Activated T-helper 9 cell treated with anti-CD3 and anti-CD28 coated beads, Interleukin-2, amount 50 U/mL, for 16 hours (primary cell): ENCODE measurements at places on chromosomes 5 and 9.

DNA sequence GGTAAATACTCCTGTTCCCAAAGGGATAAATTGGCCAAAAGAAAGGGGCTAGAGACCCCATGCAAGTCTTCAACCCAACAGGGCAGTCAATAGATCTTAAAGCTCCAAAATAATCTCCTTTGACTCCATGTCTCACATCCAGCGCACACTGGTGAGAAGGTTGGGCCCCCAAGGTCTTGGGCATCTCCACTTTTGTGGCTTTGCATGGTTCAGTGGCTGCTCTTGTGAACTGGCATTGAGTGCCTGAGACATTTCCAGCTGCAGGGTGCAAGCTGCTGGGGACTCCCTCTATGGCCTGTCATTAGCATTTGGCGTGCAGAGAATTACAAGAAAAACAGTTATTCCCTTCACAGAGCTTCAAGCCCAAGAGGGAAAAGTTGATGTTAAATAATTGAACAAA, 224.7 kb downstream of the MTRR start:
- DNase-seq = no peak

GRCh38 chr5:55467862-55468551, 66.8 kb downstream of the PLPP1 start:
- DNase-seq = no peak

- DNase-seq = no peak
Observed at GRCh38 chr5:5158472-5158895, 18.4 kb downstream of the ADAMTS16 start.

- no peak for DNase-seq
Observed at GRCh38 chr5:94228791-94229190, 389.6 kb downstream of the KIAA0825 start.

DNA sequence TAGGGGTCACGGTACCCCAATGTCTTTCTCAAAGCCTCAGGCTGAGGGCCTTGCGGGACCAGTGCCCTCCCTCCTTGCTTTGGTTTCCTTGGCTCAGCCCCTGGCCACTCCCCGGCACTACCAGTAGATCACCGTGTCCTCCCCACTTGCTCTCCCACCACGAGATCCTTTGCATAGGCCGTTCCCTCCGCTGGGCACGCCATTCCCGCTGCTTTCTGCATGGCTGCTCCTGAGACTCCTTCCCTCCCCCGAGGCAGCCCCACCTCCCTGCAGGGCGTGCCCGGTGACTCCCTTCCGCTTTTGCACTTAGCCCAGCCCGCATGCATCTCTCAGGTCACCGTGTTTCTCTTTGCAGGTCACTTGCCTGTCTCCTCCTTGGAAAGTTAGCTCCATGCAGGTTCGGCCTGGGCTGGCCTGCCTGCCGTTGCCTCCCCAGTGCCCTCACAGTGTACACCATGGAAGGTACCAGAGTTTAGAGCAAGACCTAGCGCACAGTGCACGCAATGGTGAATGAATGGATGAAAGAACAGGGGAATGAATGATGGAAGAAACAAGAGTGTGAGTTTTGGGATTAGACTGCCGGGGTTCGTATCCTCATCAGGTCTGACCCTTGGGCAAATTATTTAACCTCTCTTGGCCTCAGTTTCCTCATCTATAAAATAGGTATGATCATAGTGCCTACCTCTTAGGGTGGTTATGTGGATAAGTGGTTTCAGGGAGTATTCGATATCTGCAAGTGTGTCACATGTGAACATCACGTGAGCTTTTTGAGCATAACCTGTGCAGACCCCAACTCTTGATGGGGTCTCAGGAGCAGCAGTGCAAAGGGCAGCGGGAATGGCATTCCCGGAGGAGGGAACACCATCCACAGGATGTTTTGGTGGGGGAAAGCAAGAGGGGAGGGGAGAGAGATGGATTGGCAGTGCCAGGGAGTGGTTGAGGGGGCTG, 214.3 kb downstream of the C9orf50 start:
- no peak for DNase-seq

DNA sequence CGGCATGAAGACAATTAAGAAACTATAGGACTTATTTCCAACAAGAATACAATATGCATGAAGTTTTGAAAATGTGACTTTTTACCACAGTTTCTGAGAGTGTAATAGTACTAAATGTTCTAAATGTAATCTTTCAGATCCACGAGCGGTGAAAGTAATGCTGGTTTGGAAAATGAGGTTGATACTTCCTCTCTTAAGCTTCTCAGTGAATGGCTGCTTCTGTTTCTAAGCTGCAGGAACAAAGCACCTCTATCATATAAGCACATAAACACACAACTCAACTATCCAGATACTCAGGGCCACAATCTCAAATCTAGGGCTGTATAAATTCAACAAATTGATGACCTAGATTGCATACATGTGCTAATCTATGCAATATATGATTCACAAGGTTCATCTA, 78.3 kb downstream of the LIFR start:
- DNase-seq = no peak

GRCh38 chr9:116695438-116695837, 8.3 kb downstream of the TRIM32 start:
- DNase-seq = no peak

- no peak for DNase-seq
Observed at GRCh38 chr5:115702025-115702424, 76.2 kb upstream of the TMED7 start.

DNA sequence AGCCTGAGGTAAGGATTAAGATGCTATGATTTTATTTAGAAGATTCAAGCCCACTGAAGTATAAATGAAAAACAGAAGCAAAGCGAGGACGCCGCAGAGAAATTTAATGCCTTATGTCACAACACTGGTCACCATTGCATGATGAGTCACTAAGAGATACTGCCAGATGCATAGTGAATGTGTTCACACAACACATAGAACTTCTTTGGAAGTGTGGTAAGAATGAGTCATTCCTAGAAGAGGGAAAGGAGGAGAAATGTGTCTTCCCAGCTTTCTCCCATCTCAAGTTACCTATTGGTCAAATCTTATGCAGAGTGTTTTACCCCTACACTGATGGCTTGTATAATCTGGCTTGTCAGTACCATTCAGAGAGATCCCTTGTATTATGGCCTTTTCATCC, 465.3 kb upstream of the ARRDC3 start:
- DNase-seq = no peak

GRCh38 chr5:33800241-33800950, 91.4 kb downstream of the ADAMTS12 start:
- no peak for DNase-seq

GRCh38 chr9:76352026-76352620, 42.1 kb downstream of the RFK start:
- no peak for DNase-seq

DNA sequence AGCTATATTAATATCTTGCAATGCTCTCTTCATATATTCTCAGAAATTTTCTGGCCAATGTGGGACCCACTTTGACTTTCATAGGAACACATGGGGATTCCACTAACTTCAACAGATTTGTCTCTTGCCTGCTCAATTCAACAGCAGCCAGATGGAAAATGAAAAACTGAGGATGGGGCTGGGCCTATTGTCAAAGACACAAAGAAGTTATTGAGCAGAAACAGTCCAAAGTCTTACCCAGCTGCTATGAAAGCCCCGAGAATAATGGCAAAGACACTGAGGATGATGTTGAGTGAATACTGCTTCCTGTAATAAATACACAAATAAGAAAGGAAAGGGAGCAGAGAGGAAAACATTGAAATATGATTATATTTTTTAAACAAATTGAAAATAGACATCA, 32.6 kb downstream of the SLC35D2 start:
- no peak for DNase-seq

DNA sequence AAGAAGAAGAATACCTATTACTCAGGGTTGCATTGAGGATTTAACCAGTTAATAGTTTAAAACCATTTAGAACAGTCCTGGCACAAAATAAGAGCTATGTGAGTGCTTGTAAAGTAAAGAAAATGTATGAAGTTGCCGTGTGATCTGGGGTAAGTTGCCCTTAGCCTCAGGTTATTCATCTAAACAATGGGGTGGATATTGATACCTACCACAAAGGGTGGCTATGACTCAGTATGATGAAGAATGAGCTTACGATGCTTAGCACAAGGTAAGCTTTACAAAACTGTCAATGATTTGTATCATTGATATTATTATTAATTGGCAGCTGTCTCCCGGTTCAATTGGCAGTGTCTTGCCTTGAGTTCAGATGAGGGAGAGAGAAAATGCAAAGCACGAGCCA, 149.4 kb upstream of the PITX1 start:
- no peak for DNase-seq

- DNase-seq = no peak
Observed at GRCh38 chr9:68775003-68775730, 70.1 kb downstream of the PIP5K1B start.

GRCh38 chr5:55657443-55657842, 54.7 kb downstream of the SLC38A9 start:
- no peak for DNase-seq

- DNase-seq = no peak
Observed at GRCh38 chr9:34250721-34251120, 71.9 kb downstream of the UBAP1 start.

- DNase-seq = no peak
Observed at GRCh38 chr5:17213938-17214337, 3.5 kb upstream of the BASP1 start.

- DNase-seq = no peak
Observed at GRCh38 chr5:163342306-163342705, 95.1 kb upstream of the CCNG1 start.

DNA sequence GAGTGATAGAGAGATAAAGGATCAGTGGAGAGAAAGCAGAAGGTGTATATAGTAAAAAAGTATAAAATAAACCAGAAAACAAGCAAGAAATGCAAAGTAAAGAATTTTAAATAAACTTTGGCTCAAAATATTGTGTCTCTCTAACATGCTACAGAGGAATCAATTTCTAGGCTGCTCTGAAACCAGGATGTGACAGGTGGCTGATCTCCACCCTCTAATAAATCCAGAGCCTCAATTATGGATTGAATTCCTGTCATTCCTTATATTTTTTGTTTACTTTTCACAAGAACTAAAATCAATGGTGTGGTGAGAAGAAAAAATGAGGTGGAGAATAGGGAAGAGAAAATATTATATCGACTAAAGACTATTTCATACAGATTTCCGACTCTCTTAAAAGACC, 965.1 kb upstream of the SEMA6A start:
- no peak for DNase-seq

DNA sequence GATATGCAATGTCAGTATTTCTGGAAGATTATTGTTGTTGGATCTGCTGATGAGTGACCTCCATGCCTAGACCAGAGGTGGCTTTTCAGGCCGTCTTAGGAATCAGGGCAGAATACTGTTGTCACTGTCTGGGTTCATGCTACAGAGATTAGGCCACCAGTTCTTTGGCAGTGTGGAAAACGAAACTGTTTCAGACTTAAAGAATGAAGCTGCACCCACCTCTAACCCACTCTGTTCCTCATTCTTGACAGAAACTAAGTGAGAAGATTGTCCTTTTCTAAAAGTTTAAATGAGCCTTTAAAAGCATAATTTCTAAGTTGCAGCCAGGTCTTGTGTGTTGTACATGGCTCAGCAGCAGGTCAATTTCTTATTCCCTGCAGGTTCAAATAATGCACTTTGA, 444.3 kb downstream of the ENC1 start:
- no peak for DNase-seq

DNA sequence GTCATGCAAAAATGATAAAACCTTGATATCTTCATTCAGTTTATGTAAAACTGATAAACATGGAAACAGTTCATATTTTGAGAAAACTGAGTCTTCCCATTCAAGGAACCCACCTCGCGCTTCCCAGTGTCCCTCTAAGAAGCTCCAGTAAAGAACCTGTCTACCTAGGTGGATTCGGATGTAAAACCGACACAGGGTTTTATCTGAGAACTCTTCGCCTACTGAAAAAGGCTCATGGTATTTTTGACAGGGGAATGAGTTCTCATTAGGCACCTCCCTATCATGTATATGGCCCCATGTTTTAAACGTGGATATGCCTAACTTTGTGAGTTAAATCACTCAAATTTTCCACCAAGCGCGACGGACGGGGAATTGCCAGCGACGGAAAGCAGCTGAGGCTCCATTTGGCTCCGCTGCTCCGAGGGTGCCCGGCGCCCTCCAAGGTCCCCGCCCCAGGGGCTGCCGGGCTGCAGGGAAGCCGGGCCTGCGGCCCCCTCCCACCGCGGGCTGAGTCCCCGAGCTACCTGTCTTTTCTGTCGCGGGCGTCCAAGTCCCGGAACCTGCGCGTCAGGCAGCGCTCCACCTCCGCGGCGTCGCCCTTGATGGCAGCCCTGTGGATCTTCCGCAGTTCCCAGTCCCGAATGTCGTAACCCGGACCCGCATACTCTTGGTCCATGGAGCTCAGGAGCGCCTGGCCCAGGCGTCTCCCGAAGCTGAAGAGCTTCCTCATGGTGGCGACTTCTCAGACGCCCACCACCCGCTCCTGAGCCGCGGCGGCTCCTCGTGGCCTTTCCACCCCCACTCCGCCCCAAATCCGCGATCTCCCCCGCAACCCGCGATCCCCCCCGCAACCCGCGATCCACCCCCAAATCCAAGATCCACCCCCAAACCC, 594 bp downstream of the ANKRD18A start:
- DNase-seq = peak; percentile 8

- DNase-seq = no peak
Observed at GRCh38 chr5:112880219-112880964, 19.3 kb downstream of the SRP19 start.

GRCh38 chr5:176446884-176447590, 1.1 kb upstream of the FAF2 start:
- DNase-seq = no peak
